ENCODE measurements at places on chromosomes 11 and 22. TPM values are rescaled to one million over a fixed set of nuclear protein-coding genes. Genes with fewer than 3 reads are reported as not detected.

KDM4D gene
- 6.0 TPM for total RNA-seq

DNA sequence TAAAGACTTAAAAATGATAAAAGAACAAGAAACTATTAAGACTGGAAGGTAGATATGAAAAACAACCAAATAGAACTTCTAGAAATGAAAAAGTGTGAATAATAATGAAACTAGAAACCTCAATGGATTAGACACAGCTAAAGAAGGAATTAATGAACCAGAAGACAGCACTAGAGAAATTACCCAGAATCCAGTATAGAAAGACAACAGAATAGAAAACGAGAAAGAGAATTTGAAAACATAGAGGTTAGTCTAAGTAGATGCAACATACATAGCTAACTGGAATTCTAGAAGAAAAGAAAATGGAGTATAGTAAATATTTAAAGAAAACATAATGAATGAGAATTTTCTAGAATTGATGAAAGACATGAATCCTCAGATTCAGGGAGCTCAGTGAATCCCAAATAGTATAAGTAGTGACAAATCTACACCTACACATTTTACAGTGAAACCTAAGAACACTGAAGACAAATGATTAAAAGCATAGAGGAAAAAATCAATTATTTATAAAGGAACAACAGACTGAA, 111.9 kb downstream of the PARVA start:
- no peak for DNase-seq

RBX1 gene
- 34.2 TPM for total RNA-seq

KRTAP5-2 gene
- total RNA-seq = not detected

DNA sequence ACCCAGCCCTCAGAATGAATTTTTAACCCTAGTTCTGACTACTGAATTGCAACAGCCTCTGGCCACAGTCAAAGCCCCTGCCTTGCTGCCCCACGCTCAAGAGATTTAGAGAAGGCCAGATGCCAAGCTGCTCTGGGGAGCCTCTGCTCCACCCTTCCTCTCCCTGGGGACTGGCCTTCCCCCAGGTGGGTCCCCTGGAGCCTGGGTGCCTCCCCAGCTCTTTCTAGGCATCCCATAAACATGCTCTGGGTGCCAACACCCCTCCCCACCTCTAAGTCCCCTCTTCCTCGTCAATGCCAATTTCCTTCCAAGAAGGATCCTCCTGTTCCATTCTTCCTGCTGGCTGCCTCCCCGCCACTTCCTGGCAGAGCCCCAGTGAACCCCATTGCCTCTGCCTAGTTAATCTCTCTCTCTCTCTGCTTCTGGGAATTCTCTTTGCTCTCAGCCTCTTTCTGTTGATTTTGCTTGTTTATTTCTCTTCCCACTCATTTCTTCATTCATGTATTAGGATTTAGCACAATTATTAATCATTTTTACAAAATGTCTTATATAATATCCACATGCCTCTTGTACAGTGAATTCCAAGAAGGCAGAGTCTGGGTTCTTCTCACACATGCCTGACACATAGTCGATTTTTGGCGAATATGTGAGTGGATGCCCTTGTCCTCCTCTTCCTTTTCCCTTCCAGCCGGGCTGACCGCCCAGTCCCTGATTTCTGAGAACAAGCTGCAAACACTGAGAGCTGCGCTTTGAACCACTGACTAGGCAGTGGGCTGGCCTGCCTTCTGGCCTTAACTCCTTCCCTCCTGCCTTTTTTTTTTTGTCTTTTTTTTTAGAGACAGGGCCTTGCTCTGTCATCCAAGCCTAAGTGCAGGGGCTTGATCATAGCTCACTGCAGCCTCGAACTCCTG, 17.5 kb downstream of the UQCR10 start:
- DNase-seq = peak; percentile 62

SERHL2 gene
- total RNA-seq = not detected

DNA sequence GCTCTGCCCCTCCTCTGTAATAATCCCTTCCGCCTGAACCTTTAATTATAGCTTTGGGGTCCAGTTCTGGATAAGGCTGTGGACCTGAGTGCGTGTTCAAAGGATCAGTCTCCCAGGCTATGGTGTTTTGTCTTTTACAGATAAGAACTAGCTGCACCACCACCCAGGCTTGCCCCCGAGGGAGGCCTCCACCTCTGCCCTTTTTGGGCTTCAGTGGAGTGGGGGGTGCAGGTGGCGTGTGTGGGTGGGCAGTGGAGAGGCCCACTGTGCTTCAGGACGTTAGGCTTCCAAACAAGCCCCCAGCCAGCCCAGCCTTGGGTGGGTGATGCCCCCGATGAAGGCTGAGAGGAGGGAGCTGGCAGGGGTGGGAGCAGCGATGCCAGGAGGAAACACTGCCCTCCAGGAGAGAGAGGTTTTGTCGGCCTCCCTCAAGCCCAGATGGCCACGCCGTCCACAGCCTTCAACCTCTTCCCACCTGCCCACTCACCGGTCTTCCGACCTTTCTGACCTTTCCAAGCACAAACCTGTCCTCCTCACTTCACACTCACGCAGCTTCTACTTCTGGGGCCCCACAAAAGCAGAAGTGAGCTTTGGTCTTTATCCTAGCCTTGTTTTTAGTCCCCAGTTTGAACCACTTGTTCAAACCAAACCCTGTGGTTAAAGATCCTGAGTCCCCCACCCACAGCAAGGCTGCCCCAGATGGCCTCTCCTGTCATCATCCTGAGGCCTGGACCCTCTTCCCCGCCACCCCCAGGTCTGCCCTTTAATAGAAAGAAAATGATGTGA, 20.4 kb downstream of the PSMD13 start:
- no peak for DNase-seq

MISFA gene
- 1.7 TPM for total RNA-seq

GRCh38 chr11:130782361-130783222, 133.7 kb downstream of the SNX19 start:
- DNase-seq = peak; percentile 80

DNA sequence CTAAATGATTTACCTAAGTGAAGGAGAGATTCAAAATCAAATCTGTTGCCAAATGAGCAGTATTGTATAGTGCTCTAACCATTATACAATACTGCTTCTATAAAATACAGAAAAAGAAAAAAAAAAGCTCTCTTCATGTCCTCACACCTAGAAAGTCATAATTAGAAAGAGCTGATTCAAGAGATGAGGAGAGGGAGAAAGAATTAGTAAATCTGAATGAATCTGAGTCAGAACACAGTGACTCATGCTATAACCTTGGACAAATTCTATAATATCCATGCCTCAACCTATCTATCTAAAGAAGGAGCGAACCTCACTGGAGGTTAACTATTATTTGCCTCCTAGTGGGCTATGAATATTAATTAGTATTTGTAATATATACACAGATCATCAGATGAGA, 29.4 kb downstream of the AMBRA1 start:
- DNase-seq = no peak

- no peak for DNase-seq
Measured at GRCh38 chr11:3109921-3110706, 52.9 kb upstream of the CARS1 start.

DNA sequence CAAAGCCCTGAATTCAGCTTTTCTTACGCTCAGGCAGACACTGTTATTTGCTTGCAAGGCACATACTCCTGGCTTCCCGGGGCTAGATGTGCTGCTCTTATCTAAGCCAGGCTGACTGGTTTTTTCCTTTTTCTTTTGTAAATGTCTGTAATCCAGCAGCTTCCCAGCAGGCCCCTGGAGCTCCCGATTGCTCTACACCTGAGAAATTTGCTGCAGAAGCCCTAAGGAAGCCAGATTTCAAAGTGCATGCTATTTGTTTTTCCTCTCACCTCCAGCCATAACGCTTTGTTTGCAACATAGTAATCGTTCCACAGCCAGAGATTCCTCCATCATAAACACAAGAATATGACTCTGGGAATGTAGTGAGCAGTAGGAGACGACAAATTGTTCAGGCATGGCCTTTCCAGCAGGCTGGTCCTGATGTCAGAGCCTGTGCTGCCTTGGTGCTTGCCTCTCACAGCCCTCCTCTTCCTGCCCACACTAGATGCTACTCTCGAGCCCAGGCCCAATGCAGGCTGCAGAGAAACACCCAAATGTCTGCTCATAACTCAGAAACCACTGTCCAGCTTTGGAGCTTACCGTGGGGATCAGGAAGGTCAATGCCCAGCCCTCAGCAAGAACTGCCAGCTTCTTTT, 54.7 kb upstream of the SLC6A5 start:
- DNase-seq = no peak

GRCh38 chr11:117834838-117835443, 10.4 kb upstream of the FXYD2 start:
- no peak for DNase-seq

SYCE3 gene
- not detected for total RNA-seq

GRCh38 chr11:1619449-1619848, 2.5 kb downstream of the KRTAP5-4 start:
- DNase-seq = no peak

CASP12 gene
- total RNA-seq = not detected

DNA sequence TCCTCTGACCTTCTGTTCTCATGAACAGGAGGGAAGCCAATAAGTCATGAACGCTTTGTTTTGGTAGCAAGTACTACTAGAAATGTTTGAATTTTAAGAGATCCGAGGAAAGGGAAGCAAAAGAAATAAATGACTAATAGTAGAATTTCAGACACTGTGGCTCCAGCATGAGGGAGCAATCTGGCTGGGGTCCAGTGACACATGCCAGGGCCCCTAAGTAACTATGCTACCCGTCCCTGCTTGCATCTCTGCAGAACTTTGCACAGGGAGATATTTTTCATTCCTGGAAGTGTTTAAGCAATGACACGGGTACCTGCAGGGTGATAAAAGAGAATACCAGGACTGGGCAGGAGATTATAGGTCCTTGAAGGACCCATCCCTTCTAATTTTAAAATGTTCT, 7.3 kb upstream of the ADAMTS8 start:
- no peak for DNase-seq

GRCh38 chr22:27108425-27109114, 451.2 kb downstream of the MIAT start:
- peak; percentile 88 for DNase-seq

DNA sequence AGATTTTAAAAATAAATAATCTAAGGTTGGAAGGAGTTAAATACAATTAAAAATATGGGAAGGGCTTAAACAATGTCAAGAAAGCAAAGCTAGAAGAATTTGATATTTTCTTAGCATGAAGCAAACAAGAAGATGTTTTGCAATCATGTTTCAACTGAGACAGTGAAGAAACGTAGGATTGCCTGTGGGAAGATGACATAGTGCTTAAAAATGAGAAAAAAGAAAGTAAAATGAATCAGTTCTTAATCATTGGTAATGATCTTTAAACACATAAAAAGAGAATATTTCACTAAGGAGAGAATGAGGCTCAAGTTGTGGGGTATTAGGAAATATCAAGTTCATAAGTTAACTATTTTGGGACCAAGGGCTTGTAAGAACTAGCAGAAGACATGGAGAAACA, 855.0 kb downstream of the METTL15 start:
- DNase-seq = no peak

- DNase-seq = no peak
Measured at GRCh38 chr11:47396049-47396320, 12.4 kb upstream of the SLC39A13 start.

- DNase-seq = no peak
Measured at GRCh38 chr11:17008099-17008498, 6.1 kb downstream of the PLEKHA7 start.

GRCh38 chr11:26901162-26901561, 92.8 kb upstream of the FIBIN start:
- peak; percentile 72 for DNase-seq

ABCC8 gene
- 0.48 TPM for total RNA-seq

GRCh38 chr11:134055029-134055428, 13.8 kb upstream of the JAM3 start:
- no peak for DNase-seq

IGSF22 gene
- total RNA-seq = 2.6 TPM

DNA sequence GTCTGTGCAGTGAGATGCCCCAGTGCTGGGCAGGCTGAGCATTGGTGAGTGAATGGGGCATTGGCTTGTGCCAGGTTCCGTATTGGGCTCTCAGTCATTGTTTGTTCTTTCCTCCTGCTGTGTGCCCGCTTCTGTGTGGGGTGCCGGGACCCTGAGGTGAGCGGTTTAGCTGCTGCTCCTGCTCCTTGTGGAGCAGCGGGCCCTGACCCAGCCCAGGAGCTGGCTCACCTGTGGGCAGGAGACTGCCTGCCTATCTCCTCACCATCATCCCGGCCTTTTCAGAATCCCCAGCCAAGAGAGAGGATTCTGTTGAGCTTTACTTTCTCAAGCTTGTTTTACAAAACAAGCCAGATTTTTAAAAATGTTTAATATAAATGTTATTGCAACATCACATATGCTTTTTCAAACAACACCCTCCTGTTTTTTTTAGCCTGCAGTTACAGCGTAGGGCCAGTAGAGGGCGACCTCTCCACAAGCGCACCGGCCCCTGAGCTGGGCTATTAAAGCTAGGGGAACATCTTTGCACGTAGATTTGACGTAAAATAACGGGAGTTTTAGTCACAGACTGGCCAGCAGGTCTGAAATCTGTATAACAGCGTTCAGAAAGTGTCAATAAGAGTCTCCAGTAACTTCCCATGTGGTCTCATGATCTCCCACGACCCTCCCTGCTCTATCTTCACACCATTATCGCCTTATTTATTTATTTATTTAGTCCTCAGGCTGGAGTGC, 25.1 kb upstream of the RELT start:
- DNase-seq = peak; percentile 62

PHRF1 gene
- 31.5 TPM for total RNA-seq

DNA sequence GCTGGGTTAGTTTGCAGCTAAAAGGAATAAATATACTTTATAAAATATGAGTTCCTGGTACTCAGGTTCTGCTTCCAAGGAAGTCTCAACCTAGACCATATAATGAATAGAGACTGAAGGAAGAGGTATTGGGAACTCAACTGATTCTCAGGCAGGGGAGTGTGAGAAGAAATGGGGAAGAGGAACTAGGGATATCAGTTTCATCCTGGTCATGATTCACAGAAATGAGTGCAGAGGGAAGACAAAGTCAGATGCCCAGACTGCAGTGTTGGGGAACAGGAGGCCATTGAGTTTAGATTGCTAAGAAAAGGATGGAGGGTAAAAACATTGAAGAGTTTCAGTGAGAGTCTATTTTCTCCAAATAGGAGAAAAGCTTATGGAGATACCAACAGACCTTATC, 28.8 kb downstream of the PLAAT5 start:
- DNase-seq = no peak

GRCh38 chr11:96242191-96242847, 100.7 kb downstream of the MAML2 start:
- DNase-seq = peak; percentile 56

GRCh38 chr11:134145715-134146114, 76.8 kb downstream of the JAM3 start:
- DNase-seq = no peak

DNA sequence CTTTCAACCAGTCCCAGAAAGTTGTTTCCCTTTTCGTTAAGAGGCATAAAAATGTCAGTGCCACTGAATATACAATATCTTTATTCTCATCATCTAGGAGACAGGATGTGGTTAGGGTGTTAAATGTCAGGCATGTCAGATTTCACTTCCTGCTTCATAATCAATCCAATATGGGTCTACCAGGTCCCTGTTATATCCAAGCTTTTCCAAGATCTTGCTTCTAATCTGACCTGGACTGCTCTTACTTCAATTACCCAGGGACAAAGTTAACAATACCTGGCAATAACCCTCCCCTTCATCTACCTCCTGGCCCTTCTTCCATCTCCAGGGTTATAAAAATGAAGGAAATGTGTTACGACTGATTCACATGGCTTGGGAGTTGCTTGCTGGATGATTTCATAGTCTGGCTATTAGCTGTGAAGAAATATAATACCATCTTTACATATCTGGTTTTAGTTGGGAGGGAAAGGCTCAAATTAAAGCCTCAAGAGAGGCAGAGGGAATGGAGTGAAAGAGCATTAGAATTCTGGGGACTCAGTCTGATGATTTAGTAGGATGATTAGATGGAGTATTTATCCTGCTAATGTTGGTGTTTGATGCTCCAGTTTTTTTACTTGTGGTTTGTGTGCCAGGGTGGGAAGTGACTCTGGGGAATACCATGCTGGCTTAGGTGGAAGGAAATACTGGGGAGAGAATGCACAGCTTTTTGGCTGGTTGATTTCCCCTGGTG, 534.3 kb downstream of the ETS1 start:
- DNase-seq = peak; percentile 28

Data from umbilical cord (tissue), 2 donors.